ENCODE measurements at places on chromosomes 11 and 22.

DNA sequence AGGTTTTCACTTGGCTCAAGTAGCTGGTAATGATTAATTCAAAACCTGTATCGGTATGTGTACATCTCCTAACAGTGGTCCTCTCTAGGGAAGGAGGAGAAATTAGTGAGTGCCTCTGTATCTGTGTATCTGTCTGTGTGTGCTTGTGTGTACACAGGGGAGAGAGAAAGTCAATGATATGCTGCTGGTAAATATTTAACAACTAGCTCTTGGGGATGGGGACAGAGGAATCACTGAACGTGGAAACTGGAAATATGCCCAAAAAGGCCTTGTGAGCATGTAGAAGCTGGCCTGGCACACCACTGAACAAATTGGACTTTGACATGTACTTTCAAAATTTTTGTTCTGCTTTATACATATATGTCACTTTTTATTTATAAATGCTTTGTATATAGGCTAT lies 214.0 kb upstream of the SYN3 start:
- DNase-seq: no peak

GRCh38 chr11:83970061-83970671 lies 684.0 kb upstream of the CCDC90B start:
- no peak for DNase-seq

DNA sequence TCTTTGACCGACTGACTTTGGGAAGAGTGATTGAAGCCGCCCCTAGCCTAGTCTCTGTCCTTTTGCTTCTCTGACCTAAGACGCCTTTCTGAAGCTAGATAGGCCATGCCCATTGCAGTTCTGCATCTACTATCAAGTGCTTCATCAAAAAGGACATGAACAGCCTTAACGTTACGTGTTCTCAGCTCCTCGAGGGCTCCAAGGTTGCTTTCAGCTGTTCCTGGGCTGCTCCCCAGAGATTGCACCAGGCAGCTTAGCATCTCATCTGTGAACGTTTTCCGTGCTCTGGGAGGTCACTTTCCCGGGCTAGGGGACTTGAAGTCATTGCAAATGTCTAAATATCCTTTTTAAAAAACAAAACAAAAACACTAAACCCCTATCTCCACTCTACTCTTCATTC lies 13.9 kb downstream of the MICAL2 start:
- DNase-seq: no peak

GRCh38 chr22:26827611-26828010 lies 170.2 kb downstream of the MIAT start:
- no peak for DNase-seq

DNA sequence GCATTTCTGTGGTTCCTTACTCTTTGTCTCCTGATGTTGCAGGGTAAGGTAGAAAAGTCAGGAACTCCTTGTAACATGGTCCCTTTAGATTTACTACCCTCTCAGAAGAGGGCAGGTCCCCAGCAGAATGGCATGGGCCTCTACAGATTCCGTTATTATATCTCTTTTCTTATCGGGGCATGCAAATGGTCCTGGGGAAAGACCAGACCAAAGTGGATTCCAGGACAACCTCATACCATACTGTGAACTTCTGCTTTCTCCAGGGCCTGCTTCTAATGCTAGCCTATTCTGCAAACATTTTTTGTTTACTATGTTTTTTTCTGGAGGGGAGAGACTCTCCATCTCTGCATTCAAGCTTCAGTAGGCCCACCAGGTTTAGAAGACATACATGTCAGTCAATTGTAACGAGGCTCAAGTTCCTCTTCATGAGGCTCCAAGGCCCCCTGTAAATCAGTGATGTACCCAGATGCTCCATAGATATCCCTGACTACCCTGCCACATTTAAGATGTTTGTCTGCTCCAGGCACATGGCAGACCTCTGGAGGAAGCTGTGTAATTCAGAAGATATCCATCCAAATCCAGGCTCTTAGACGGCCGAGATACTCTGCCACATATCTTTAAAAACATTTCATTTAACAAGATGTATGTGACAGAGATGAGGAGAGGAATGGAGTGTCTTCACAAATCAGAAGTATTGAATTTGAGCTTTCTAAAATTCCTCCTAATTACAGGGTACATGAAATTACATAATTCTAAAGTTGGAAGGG lies 8.5 kb upstream of the ME3 start:
- DNase-seq: no peak

- DNase-seq: no peak
Measured at GRCh38 chr22:40874016-40874415, 12.1 kb upstream of the DNAJB7 start.

DNA sequence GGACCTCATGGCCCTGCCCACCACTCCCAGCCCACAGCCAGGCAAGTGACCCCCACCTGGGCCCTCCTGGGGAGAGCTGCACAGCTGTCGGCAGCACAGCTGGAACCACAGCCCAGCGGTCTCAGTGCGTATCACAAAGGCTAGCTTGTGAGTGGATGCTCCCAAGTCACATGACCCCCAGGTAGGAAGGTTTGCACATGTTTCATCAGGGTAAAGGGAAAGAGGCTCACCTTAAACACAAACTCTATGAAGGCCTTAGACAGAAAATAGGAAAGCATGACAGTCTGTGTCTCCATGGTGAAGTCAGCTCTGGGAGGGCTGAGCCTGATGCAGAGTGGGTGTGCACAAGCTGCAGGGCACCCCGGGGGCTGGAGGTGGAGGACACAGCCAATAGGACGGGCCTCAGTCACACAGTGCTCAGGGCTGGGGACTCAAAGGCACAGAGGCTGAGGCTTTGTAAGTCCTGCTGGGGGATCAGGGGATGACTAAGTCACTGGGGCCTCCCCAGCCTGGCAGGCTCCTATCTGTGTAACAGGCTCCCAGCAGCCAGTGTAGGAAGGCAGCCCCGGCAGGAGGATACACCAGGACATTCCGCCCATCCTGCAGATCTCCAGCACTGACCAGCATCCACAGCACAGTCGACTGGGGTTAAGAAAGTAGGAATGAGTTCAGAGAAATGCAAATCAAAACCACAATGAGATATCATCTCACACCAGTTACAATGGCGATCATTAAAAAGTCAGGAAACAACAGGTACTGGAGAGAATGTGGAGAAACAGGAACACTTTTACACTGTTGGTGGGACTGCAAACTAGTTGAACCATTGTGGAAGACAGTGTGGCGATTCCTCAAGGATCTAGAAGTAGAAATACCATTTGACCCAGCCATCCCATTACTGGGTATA lies 22.0 kb downstream of the CELSR1 start:
- no peak for DNase-seq

DNA sequence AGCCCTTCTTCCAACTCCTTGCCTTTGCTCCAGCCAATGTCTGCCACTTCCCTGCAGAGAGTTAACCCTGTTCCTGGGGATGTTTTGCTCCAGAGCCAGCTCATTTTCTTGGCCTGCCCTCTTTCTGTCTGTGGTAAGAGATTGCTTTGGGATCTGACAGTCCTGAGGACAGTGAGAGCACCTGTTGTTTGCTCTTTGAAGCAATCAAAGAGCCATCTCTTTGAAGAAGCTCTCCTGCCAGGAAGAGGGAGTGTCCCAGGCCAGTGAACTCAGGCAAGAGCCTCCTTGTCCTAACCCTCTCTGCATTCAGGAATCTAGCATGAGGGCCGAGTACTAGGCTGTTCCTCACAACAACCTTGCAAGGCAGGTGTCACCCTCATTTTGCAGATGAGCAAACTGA lies 42.2 kb downstream of the TRAF6 start:
- DNase-seq: no peak

DNA sequence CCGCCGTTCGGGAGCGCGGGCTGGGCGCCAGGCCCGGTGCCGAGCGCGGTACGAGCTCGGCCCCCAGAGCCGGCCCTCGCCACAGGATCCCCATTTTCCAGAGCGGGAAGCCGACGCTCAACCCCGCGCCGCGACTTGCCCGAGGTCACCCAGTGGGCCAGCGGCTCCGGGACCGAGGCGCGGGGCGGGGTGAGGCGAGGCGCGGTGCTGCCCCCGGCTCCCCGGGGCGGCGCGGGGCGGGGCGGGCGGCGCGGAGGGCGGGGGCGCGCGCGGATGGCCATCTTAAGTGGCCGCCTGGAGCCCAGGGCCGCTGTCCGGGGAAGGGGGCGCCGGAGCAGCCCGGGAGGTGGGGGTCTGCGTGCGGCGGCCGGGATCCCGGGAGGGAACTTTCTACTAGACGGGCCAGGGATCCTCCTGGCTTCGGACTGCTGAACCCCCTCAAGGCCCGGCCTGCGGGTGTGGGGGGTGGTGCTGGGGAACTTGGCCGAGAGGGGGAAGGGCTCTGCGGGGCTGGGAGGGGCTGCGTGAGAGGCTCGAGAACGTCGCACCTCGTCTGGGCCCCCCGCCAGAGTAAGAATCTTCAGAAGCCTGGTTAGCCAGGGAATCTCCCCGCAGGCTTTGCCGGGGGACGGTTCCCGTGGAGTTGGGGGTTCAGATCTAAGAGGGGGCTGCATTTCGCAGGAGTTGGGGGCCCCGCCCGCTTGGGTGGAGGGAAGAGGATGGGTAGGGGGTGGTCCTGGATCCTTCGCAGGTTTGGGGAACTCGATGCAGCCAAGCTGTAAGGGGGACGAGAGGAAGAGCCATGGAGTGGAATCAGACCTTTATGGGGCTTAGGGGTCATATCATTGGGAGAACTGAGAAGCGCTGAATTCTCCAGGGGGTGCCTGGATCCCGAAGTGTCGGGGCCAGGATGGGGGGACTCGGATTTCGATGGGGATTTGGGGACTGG lies 678 bp upstream of the INPPL1 start:
- no peak for DNase-seq

DNA sequence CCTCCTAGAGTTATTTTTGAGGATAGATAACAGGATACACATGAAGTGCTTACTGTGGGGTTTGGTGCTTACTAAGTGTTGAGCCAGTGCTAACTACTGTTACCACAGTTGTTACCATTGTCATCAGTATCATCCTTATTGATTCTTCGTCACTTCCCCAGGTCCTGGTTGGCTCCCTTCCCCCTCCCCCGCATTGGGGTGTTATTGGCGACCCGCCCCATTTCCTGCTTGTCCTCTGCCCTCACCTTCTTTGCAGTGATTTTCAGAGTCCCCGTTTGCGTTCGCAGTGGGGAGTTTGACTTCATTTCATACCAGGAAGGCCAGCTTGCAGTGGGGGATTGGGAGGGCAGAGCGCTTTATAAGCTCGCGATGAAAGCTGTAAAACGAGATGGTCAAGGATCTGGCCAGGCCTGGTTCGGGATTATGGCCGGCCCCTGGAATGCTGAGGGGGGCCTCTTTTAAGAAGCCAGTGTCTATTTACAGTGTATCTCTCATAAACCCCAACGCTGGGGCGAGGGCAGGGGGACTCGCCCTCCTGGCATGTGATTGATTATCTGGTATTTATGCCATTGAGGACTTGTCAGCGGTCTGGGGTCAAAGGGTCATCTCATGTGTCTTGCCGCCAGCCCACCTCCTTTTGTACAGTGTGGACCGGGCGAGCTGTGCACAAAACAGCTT lies 84.6 kb upstream of the NNMT start:
- DNase-seq: no peak

DNA sequence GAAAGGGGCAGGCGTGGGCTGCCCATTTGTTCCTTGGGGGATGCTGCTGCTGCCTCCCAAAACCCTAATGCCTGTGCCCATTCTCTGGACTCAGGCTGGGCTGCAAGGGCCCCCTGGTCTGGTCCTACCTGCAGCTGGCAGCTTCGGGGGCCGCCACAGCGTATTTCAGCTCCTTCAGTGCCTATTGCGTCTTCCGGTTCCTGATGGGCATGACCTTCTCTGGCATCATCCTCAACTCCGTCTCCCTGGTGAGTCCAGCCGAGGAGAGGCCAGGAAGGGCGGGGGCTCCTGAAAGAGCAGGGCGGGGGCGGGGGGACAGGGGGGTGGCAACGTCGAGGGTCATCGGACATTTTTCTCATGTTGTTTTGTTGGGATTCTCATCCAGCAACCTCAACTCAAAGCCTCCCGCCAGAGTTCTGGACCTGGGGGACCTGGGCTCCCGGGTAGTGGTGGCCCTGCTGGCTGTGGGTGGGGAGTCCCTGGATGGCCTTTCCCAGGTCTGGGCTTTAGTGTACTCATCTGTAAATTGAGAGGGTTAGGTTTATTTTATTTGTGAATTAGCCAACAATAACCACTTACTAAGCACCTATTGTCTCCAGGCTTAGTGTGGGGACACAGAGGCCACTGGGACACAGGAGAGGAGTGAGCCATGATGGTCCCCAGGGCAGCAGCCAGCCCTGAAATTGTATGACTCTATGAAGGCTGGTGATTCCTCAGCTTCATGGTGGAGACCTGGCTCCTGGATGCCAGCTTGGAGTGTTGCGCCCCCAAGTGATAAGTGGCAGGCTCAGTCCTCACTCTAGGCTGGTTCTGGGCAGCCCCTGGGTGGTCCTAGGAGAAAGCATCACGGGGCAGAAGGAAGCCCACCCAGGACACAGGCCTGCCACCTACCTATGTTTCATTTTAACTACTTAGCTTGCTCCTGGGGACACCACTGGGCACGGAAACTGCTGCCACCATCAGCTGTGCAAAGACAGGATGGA lies 36.0 kb downstream of the CAPN1 start:
- DNase-seq: no peak

DNA sequence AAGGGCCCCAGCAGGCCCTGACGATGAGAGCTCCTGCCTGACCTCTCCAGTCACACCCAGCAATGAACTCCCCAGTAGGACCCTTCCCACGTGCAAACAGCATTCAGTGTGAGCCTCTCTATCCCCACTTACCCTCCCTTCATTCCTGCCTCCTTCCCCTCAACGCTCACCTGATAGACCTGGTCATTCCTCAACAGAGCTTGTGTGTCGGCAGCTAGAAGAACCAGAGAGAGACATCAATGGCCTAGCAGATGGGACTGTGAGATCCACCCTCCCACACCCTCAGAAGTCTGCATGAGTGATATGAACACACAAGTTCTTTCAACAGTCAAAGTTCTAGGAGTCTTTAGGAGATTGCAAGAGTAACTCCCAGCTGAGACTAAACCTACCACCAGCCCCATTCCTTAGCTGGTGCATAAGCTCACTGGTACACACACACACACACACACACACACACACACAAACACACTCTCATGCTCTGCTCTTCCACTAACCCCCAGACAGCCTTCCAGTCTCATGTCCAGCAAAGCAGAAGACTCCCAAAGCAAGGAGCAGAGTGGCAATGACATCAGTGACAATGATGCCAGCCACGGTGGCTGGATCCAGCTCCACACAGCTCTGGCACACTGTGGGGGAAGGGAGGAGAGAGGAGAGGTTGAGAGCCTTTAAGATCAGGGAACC lies 3.1 kb downstream of the CD3D start:
- DNase-seq: no peak

- no peak for DNase-seq
Measured at GRCh38 chr22:22714600-22715335, 70.4 kb downstream of the GGTLC2 start.
